ENCODE measurements at places on chromosomes 12 and 14.

GRCh38 chr14:68593806-68594536, 198.9 kb downstream of the ZFP36L1 start:
- no peak for DNase-seq

- no peak for DNase-seq
These were observed 10.5 kb downstream of the PRKAB1 start for GRCh38 chr12:119678459-119678858.

- DNase-seq: no peak
These were observed 56.7 kb downstream of the EPS8 start for GRCh38 chr12:15732341-15733061.

DNA sequence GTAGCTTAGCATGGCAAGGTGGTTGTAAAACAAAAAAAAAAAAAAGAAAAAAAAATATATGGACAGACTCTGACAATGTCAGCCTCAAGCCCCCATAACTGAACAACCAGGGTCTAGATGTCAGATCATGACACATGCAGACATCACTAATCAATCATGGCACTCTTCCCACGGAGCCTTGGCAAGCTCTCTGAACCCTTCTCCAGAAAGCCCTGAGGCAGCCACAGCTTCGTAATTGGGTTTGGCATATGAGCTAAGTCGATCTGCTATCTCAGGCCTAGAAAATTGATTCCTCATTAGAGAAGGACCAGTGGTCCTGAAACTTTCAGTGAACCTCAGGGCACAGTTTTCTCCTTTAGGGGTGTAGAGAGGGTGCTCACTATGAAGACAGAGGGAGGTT, 112.2 kb downstream of the GPR135 start:
- DNase-seq: no peak

DNA sequence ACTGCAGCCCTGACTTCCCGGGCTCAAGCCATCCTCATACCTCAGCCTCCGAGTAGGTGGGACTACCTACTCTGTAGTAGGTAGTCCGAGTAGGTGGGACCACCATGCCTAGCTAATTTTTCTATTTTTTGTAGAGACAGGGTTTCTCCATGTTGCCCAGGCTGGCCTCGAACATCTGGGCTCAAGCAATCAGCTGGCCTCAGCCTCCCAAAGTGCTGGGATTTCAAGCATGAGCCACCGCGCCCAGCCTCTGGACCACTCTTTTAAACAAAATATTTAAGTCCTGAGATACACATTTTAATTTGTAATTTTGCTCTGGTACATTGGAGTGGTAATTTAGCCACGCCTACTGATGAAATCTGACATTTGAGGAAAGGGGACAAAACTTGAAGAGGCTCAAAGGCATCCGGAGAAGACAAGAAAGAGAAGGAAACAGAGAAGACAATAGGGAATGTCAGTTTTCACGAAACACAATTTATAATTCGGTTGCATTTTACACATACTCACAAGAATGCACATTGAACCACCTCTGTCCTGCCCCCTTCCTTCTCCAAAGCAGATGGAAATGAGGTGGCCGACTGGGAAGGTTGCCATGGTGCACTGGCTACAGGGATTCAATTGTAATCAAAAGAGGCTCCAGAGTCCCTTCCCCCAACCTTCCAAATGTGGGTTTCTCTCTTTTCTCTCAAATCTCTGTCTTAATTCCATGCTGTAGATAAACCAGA, 9.7 kb upstream of the TUBA1A start:
- no peak for DNase-seq

DNA sequence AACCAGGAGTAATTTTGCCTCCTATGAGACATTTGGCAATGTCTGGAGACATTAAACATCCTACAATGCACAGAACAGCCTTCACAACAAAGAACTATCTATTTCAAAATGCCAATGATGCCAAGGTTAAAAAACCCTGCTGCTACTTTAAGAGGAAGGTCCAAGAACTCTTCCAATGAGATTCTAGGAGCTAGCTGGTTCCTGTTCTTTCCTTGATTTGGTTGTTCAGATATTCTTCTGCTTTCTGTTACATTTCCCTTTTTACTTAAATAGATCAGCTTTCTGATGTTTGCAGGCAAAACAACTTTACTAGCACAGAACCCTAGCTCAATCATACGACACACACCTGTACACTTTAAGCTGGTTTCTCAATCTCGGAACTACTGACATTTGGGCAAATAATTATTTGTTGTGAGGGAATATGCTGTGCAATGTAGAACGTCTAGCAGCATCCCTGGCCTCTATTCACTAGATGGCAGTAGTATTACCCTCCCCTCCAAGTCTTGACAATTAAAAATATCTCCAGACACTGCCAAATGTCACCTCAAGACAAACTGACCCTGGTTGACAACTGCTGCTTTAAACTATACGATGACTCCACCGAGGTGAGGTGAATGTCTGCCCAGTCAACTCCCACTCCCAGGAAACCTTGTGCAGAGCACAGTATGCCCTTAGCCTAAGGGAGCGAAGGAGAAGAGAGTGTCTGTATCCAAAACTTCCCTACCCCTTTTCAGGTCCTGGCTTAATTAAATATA, 4.4 kb downstream of the BLTP3B start:
- no peak for DNase-seq

- DNase-seq: no peak
These were observed 9.5 kb upstream of the BCL7A start for GRCh38 chr12:122012184-122012583.

DNA sequence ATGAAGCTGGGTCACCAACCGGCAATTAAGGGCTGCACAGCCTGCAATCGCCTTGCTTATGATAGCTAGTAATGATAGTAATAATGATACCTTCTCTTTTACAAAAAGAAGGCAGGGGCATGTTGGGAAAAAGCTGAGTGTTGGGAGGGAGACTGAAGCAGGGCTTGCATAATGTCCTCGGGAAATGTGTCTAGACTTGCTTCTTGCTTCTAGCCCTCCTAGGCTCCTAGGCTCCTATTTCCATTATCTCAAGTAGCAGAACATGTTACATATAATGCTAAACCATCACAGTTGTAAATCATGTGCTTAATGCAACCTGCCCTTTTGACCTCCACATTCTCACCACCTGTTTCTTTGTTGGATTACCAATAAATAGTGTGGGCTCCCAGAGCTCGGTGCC, 18.7 kb downstream of the RERGL start:
- DNase-seq: no peak

DNA sequence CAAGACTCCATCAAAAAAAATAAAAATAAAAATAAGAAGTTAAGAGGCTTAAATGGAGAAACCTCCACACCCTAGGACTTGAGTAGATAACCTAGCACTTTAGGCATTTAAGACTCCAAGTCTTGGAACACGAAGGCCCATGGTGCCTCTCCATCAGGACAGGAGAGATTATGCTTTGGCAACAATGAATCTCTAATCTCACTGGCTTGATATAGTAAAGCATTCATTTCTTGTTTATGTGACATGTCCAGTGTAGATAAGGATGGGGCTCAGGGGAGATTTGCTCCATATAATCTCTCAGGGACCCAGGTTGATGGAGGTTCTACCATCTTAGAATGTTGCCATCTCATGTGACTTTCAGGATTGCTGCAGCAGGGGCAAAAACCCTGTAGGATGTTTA, 117.7 kb upstream of the FUT8 start:
- no peak for DNase-seq
